H1 (cell line): ENCODE measurements at places on chromosomes 1 and 21.

DNA sequence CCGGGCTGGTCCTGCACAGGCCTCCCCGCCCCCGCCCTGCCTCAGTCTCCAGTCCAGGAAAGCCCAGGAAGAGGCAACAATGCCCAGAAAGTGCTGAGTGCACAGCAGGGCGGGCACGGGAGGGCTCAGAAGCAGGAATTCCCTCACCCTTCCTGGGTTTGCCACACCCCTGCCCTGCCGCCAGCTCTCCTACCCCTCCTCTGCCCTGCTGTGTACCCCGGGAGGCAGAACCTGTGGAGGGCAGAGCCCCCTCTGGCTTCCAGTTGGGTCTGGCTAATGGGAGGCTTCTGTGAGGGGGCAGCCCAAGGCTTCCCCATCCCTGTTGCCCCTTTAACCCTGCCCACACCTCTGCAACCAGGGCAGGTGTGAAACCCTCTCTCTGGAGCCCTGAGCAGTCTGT lies 47.5 kb upstream of the CSF3R start:
- no peak overlapping the region for H3K4me3 ChIP-seq
- H3K27ac ChIP-seq, result no peak overlapping the region
- H3K36me3 ChIP-seq, result no peaks in the 10 kb centered on the region
- no peaks in the 10 kb centered on the region for H3K4me1 ChIP-seq
- H3K27me3 ChIP-seq, result no peaks in the 10 kb centered on the region

DNA sequence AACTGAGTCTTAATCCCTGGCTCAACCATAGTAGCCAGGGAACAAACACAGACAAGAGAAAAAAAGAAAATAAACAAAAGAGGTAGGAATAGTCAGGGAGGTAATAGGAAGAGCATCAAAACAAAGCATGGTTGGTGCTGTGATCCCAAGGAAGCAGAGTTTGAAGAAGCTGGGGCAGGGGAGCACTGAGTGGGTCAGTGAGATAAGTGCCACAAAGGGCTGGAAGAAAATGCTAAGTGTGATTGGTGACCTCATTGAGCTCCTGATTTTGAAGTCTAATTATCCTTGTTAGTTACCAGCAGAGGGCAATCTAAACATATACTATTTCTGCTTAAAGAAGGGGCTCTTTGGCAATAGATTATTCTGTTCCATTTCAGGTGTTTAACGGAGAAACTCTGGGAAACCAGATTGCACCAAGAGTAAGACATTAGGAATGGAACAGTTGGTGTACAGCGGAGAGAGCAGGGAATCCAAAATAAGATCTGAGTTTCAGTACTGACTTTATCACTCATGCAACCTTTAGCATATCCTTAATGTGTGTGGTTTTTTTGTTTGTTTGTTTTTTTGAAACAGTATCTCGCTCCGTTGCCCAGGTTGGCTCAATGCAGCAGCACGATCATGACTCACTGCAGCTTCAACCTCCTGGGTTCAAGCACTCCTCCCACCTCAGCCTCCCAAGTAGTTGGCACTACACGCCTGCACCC lies 30.7 kb upstream of the KIAA1614 start:
- no peak for DNase-seq
- peaks cover 4% of the 10 kb centered on the region; the same call in 1 of the 2 replicates for H3K36me3 ChIP-seq
- no peak overlapping the region for H3K4me3 ChIP-seq
- no peak overlapping the region for H3K27ac ChIP-seq
- H3K27me3 ChIP-seq, result no peaks in the 10 kb centered on the region

GRCh38 chr1:27116232-27116631 lies 38.7 kb downstream of the SLC9A1 start:
- no peaks in the 10 kb centered on the region; the same call in 1 of the 2 replicates for H3K36me3 ChIP-seq
- DNase-seq, result no peak
- 0 out of 2 replicates have a peak, but pooled peaks cover 4% of the 10 kb centered on the region for H3K4me1 ChIP-seq
- H3K27me3 ChIP-seq, result no peaks in the 10 kb centered on the region

GRCh38 chr1:237841485-237841884 lies 49.2 kb downstream of the ZP4 start:
- no peak overlapping the region for H3K4me3 ChIP-seq
- H3K36me3 ChIP-seq, result no peaks in the 10 kb centered on the region
- no peak overlapping the region for H3K27ac ChIP-seq

GRCh38 chr21:44681861-44682579 lies at the start of gene KRTAP12-1:
Gene KRTAP12-1, minus strand, starts transcription at chr21:44682163. Its CDS starts 40 bp downstream, at chr21:44682123.
- no peak within 1 kb of the TSS for H3K4me3 ChIP-seq
- H3K27ac ChIP-seq, result no peak within 1 kb of the TSS
- no peaks in the 10 kb centered on the region for H3K36me3 ChIP-seq
- no peaks in the 10 kb centered on the region for H3K27me3 ChIP-seq
